ENCODE measurements at places on chromosomes 2 and 18.

DNA sequence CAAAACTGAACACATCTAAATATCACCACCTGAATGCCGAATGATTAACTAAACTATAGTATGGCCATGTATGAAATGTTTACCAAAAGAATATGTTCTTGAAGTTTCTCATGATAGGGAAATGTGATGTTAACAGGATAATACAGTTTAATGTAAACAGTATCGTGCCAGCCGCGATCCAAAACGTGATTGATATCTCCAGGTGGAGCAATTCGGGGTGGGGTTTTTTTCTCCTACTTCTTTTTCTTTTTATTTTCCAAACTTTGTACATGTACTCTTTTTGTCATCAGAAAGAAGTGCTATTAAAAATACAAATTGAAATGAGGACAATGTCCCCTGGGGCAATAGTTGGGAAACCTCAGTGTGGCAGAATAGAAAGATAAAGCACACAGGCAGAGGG is 4.0 kb upstream of the BIN1 start:
- DNase-seq: no peak

GRCh38 chr18:23069481-23069880 is 65.8 kb upstream of the CABLES1 start:
- DNase-seq: no peak

GRCh38 chr2:110114831-110115255 is 779 bp downstream of the MALL start:
- no peak for DNase-seq

- no peak for DNase-seq
These were observed 382.1 kb downstream of the ZEB2 start for GRCh38 chr2:144137705-144138428.

- DNase-seq: no peak
These were observed 93.2 kb downstream of the LRRTM4 start for GRCh38 chr2:77428946-77429345.

GRCh38 chr2:58308435-58308834 is 67.3 kb upstream of the FANCL start:
- DNase-seq: no peak

DNA sequence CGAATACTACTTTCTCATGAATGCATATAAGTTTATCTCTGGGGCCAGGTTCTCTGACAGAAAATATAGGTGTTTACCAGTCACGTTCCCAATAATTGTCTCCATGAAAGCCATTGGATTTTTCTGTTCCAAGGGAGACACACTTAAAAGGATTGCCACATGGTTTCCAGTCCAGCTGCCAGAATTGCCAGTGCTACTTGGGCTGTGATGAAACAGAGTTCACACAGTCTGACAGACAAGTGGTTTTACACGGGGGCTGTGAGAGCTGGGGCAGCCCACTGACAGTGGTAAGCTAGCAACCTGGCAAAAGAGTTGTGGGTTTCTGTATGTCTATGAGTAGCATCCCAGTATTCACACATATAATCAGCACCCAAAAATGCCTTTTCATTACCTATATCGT is 27.7 kb upstream of the ATRAID start:
- DNase-seq: no peak

DNA sequence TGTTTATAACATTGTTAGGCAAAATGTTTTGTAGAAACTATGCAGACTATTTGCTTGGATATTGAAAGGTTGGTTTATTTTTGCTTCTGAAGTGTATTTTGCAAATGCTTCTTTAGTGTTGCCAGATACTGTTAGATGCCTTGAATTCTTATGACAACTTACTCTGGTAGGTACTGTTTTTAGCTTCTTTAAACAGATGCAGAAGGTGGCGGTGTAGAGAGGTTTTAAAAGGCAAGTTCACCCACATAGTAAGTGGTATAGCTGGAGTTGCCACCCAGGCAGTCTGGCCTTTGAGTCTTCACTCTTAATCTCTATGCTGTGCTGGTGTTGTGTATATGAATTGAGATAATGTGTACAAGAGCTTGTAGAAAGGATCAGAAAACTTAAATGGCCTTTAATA is 3.6 kb downstream of the PCYOX1 start:
- DNase-seq: no peak

DNA sequence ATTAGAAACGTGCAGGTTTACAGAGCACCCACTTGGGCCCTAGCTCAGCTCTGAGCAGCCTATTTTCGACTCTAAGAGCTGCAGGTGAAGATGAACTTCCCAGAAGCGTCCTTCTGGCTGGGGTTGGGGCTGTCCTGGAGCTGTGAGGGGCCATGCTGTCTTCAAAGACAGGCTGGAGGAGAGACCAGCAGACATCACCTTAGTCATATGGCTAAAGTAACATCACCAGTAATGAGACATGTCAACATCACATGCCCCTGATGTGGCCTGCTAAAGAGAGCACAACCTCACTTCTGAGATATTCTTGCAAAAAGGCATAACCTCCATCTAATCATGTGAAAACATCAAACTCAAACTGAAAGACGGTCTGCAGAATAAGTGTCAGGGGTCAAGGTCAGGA is 87.2 kb upstream of the ZNF532 start:
- DNase-seq: no peak

DNA sequence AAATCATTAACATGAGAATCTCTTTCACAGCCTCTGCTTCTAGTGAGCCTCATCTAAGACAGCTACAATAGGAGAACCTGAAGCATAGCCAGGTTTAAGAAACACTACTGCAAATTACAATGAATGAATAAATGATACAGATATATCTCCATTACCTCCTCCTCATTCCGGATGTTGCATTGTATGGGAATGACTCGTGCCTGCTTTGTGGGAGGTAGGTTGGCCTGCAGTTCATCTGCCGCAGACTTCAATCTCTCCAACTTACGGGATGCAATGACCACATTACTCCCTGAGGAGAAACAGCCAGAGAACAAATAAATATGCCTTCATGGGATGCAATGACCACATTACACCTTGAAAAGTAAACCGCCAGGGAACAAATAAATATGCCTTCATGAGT is 15.4 kb downstream of the PECR start:
- no peak for DNase-seq

DNA sequence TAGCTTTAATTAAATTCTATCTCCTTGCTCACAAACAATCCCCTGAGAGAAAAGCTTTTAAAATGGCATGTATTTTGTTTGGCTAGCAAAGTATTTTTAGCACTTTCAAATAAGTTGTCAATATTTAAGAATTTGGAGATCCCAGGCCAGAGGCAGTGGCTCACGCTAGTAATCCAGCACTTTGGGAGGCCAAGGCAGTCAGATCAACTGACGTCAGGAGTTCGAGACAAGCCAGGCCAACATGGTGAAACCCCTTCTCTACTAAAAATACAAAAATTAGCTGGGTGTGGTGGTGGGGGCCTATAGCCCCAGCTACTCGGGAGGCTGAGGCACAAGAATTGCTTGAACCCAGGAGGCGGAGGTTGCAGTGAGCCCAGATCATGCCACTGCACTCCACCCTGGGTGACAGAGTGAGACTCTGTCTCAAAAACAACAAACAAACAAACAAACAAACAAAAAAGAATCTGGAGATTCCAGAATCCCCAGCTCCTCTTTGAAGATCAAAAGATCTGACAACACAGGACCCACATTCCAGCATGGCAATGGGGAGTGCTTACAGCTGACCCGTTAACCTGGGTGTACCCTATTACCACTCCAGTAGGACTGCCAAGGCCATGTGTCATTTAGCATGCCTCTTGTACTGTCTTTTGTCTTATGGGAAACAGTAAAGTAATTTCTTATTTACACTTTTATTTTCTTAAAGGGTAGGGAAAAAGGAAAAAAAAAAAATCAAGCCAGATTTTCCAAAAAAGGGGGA is 21.9 kb downstream of the SLC40A1 start:
- DNase-seq: no peak

All from epithelial cell of prostate (primary cell).